Activated T-cell treated with anti-CD3 and anti-CD28 coated beads, Interleukin-2, amount 50 U/mL, for 1 hour (primary cell): ENCODE measurements at places on chromosomes 5 and 9.
A peak's percentile ranks its signal among the peaks of the same experiment; 100 is the strongest.

DNA sequence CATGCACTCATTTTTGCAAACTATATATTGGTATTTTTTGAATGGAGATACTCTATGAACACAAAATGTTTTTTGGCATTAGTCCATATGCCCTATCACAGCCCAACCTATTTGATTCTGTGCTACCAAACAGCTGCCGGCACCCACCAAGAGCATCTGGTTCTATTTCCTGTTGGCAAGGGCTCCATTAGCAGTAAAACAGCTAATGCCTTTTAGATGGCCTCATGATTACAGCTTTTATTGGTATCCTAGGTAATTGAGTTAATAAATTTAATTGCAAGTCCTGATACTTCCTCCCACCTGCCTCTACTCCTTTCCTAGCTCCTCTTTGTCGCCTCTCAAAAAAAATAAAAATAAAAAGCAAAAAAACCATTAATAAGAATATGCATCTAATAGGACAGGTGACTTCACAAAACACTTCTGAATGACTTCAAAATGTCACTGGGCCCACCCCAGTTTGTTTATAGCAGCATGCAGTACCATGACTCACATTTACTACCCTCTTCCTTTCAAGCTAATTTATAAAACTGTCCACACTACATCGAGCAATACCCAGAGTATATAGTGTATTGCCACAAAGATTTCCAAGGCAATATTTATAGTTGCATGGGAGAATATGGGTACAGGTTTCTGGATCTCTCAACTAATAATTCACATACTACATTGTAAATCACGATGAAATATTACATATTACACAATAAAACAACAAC, 620.4 kb downstream of the SLCO4C1 start:
- no peak for DNase-seq

DNA sequence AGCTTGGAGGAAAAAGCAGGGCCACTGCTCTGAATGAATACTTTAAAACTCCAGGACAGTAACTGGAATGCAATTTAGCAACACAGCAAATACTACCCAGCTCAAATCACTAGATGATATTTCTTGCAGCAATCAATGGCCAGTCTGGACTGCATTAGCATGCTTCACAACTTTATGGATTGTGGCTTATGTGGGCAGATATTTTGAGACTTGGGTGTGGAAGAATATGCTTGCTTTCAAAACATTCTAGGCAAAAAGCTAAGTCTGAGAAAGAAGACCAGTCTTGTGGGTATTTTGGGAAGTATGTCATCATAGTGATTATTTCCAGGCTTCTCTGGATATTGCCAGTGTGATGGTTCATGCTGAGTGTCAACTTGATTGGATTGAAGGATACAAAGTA, 3.1 kb downstream of the RANBP3L start:
- no peak for DNase-seq

- DNase-seq = no peak
These were observed 2177.9 kb upstream of the C9orf72 start for GRCh38 chr9:29751226-29751625.

- peak; percentile 41 for DNase-seq
These were observed 1.2 kb downstream of the JMY start for GRCh38 chr5:79236970-79237739.

DNA sequence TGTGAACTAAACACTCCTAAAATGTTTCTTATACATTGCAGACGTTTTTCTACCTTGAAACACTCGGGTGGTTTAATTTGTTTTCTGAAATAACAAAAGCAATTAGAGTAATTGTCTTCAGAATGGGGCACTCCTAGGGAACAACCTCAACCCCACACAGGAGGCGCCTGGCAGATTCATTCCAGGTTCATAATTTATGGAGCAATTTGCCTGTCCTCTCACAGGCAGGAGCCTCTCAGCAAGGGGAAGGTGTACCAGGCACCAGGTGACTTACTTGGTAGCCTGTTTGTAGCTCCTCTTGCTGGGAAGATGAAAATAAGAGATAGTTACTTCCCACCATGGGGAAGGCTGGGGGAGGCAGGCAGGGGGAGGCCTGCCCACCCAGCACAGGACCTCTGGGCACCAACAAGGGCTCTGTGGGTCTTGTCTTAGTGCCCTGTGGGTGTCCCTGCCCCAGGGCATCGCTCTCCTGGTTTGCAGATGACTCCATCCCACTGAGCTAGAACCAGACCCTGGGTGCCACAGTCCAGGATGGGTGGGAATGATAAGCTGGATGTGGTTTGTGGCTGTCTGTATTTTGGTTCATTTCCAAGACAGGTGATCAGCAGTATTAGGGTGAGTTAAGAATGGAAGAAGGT, 144.4 kb downstream of the FSTL4 start:
- DNase-seq = no peak

DNA sequence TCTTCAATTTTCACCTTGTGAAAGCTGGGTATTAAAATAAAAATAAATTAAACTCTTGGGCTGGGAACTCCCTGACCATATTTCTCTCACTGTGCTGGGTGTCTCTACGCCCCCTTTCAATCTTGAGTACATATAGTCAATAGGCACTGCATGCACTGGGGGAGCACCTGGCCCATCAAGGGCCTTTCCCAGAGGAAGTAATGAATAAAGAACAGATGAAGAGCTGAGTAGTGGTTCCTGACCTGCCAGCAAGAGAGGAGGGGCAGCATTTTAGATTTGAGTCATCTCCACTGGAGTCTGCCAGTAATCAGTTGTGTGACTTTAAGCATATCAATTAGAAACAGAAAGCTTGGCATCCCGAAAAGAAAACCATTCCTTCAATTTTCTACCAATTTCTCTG, 6.2 kb downstream of the MAPKAP1 start:
- DNase-seq = no peak

GRCh38 chr9:112422417-112423148, 42.7 kb downstream of the HSDL2 start:
- DNase-seq = no peak

DNA sequence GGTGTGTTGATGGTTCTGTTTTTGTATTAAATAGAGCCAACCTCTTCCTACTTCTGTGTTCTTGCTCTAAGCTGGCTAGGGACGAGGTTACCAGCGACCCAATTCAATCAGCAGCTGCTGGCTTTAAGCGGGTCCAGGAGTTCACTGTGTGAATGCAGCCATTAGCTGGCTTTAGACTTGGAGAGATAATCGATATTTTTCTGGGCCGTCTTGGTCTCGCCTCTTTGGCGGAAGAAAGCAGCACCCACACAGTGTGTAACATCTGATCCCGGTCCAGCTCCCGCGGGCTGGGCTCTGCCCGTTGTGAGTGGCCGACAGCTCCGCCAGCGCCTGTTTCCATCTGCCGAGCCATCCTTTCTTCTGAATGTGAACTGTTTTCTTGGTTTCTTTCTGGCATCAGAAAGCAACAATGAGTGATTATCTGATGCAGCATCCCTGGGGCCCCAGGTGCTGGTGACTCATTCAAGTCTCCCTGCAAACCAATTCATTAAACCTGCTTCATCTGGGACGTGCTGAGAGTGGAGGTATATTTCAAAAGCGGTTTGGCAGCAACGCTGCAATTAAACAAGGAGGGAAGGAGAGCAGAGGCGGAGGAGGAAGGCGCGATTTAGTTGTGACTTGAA, 90.8 kb upstream of the IRX4 start:
- no peak for DNase-seq

GRCh38 chr9:108933231-108933717, 650 bp downstream of the ELP1 start:
- no peak for DNase-seq

DNA sequence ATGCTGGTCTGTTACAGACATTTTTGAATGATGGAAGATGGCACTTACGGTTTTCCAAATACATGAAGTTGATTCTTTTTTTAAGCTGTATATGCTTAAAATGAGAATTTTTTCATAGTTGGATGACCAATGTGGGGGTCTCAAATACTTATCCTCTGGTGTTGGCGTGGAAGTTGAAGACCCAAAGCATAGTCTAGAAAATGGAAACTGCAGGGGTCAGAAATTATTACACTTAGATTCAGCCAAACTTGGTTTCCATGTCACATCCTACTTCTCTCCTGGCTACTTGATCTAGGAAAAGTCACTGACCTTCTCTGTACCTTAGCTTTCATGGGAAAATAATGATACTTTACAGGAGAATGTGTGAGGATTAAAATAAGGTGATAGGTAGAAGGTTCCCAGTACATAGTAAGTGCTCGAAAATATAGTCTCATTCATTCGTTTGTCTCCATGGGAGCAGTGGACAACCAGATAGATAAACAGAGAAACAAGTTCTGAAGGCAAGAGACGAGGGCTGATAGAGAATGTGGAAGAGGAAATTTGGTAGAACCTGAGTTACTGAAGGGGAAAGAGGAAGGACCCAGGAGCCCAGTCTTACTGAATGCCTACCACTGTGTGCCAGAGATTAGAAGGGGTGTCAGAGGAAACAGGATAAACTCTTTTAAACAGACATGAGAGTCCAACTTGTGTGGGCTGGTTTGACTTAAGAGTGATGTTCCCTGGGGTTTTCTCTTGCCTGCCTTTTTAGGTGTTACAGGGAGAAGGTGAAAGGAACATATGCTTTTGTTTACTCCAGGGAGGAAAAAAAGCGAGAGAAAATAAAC, 560.3 kb upstream of the KLF4 start:
- DNase-seq = no peak

- DNase-seq = no peak
These were observed 71.7 kb upstream of the COX7C start for GRCh38 chr5:86546044-86546443.

- DNase-seq = no peak
These were observed 357.4 kb downstream of the PRDM9 start for GRCh38 chr5:23864786-23865185.

DNA sequence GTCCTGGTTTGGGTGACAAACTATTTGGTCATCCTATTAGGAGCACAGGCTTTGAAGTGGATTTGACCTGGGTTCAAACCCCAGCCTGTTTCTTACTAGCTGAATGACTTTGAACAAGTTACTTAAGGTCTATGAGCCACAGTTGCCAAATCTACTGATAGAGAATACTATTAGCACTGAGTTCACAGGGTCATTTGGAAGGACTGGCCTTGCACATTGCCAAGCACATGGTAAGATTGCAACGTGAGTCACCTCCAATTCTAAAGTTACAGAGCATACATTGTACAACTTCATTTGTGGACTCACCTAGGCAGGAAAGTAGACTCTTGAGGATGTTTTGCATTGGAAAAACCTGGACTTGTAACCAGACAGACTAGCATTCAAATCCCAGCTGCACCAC, 38.9 kb downstream of the MFAP3 start:
- DNase-seq = no peak

- no peak for DNase-seq
These were observed 308.2 kb downstream of the ARL15 start for GRCh38 chr5:54001976-54002775.

- no peak for DNase-seq
These were observed 11.8 kb upstream of the TGFBI start for GRCh38 chr5:136016945-136017530.

GRCh38 chr9:83167126-83167525, 104.2 kb upstream of the RASEF start:
- no peak for DNase-seq

DNA sequence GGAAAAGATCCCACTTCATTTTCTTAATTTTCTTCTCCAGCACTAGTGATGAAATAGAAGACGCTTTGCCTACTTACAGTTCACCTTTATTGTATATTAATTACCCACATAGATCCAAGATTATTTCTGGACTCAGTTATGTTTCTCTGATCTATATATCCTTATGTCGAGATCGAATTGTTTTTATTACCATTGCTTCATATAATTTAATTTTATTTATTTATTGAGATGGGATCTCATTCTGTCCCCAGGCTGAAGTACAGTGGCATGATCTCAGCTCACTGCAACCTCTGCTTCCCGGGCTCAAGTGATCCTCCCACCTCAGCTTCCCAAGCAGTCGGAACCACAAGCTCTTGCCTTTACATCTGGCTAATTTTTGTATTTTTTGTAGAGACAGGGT, 121.3 kb downstream of the UGCG start:
- no peak for DNase-seq

DNA sequence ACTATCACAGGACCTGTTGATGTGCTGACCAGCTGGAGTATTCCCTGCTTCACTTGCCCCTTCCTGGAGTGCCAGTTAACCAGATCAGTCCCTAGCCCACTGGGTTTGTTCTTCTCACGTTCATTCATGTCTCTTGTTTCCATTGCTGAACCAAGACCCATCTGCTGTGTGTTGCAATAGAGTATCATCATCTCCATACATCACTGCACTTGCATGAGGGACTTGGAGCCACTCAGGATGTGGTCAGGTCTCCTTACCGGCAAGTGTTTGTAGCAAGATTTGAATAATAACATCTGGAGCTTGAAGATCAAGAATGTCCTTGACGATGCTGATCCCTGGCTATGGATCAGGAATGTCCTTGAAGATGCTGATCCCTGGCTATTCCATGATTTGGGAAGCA, 358.6 kb downstream of the IRX1 start:
- DNase-seq = no peak

- DNase-seq = no peak
These were observed 28.0 kb downstream of the ABO start for GRCh38 chr9:133246991-133247390.

DNA sequence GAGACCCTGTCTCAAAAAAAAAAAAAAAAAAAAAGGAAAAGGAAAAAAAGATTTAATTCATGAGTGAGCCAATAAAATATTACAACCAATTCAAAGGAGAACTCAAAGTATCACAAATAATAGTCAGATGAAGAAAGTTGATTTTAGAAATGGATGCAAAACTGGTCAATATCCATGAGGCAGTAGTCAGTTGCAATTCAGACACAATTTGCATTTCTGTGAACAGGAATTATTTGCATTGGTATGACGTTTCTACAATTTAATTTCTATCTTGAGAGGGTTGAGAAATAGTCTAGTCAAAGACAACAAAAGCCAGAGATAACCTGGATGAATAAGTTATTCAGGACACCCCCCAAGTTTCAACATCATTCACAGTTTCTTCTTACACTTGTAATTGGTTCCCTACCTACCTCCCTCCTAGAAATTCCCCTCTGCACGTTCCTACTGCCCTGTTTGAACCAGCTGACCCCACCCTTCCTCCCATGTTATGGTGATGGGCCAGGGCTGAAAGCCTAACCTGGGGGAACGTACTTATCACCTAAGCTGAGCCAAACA, 28.6 kb upstream of the CDKN2AIPNL start:
- no peak for DNase-seq

- DNase-seq = no peak
These were observed 59.9 kb downstream of the PFDN1 start for GRCh38 chr5:140242890-140243585.

GRCh38 chr5:88676637-88677375, 206.2 kb downstream of the MEF2C start:
- DNase-seq = no peak

- DNase-seq = no peak
These were observed 66.6 kb downstream of the SHOC1 start for GRCh38 chr9:111728143-111728542.

- DNase-seq = no peak
These were observed 33.5 kb downstream of the OR1J1 start for GRCh38 chr9:122444041-122444733.

GRCh38 chr5:135991429-135991828, 36.6 kb upstream of the LECT2 start:
- DNase-seq = no peak

DNA sequence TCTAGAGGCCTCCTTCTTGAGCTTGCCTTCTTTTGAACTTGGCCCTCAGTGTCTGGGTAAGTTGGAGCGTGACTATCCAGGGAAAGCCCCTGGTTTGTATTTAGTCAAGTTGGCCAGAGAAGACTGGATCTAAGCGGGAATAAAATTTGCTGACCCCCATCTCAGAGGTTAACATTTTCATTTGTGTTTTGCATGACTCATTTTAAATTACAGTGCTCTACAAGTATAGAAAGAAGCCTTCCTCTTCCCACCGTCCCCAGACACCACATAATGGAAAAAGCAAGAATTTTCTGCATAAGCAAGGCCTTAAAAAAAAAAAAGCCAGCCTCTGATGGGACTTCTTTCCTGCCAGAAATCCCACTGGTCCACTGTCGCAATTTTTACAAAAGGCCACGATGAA, 27.2 kb downstream of the PIK3R1 start:
- no peak for DNase-seq
